ENCODE measurements at places on chromosomes 6 and 20. TPM values are rescaled to one million over a fixed set of nuclear protein-coding genes. Genes with fewer than 3 reads are reported as not detected.

Gene DCDC2
- total RNA-seq, result not detected

GRCh38 chr6:89782222-89782621 lies 37.4 kb downstream of the MDN1 start:
- H3K27me3 ChIP-seq, result no peaks in the 10 kb centered on the region
- H3K4me1 ChIP-seq, result no peaks in the 10 kb centered on the region

Gene TSBP1
- not detected for total RNA-seq

Gene C20orf96
- total RNA-seq, result 11.7 TPM

DNA sequence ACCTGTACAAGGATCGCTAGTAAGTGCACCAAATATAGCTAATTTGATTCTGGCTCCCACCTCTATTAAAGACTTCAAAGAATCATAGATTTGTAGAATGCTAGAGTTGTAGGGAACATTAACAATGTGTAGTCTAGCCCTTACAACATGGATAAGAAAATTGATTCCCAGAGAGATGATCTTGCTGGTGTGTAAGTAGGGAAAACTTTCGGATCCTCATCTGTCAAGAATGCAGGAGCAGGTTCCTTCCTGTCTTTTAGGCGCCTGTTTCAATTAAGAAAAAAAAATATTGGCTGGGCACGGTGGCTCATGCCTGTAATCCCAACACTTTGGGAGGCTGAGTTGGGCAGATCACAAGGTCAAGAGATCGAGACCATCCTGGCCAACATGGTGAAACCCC lies 12.3 kb upstream of the RNF39 start:
- H3K36me3 ChIP-seq, result no peaks in the 10 kb centered on the region
- H3K27me3 ChIP-seq, result peaks cover 65% of the 10 kb centered on the region
- no peak for DNase-seq

Gene CTCFL
- total RNA-seq, result not detected

DNA sequence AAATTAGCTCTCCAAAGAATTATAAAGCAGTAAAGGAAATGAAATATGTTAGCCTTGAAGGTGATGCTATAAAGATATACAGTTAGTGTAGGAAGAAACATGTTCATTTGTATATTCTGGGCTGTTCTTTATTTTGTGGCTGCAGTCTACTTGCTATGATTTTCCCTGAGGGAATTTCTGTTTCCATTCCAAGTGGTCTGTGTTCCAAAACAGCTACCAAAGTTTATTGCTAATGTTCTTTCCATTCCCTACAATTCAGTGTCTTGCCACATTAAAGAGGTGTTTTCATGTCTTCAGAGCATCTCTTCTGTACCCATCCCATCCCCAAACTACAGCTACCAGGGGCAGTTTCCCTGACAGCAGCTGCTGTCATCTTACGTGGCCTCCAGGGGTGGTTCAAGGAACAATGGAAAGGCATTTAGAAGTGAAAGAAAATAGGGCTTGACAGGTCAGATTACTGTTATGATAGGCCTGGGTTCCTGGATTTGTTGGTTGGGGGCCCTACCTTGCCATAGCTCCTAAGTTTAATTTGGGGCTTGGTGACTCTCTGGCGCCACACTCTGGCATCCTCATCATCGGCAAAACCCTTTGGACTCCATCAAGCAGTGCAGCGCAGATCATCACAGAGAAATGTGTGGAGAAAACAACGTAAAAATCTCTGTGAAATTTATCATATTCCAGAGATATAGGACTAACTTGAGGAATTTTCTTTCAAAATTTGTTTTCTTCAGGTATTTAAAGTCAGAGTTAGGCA lies 33.8 kb upstream of the AIG1 start:
- no peak overlapping the region for H3K27ac ChIP-seq
- no peaks in the 10 kb centered on the region for H3K27me3 ChIP-seq
- DNase-seq, result peak; percentile 44

DNA sequence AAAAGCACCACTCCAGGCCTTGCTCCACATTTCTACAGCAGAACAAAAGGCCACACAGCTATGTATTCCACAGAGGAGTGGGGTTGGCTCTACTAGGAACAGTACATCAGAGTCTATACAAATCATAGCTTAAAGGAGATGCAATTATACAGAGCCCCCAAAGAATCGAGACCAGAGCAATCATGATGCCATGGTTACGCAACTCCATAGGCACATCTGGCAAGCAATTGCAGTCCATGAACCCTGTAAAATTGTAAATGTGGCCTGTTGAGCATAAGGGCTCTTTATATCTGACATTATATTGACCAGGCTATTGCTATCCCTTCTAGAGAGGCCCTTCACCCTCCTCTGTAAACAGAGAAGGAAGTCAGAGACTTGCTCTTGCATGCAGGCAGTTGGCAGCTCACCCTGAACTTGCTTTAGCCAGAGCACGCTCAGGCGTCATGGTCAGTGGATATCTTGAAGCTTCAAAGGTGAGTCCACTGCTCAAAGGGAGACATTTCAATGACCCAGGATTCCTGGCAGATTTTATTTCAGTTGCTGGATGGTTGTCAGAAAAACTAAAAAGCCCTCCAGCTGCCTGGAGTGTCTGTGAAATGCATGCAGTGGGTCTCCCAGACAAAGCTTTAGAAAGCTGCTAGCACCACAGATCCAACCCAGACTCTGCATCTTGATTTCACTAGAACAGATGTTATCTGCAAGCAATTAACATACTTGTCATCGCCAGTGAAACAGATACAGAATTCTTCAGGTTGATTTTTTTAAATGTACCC lies 357.2 kb downstream of the CENPW start:
- H3K4me3 ChIP-seq, result no peak overlapping the region
- no peaks in the 10 kb centered on the region for H3K27me3 ChIP-seq
- H3K36me3 ChIP-seq, result no peaks in the 10 kb centered on the region
- DNase-seq, result no peak
- peaks cover 3% of the 10 kb centered on the region for H3K4me1 ChIP-seq

Gene GPX5
- not detected for total RNA-seq

DNA sequence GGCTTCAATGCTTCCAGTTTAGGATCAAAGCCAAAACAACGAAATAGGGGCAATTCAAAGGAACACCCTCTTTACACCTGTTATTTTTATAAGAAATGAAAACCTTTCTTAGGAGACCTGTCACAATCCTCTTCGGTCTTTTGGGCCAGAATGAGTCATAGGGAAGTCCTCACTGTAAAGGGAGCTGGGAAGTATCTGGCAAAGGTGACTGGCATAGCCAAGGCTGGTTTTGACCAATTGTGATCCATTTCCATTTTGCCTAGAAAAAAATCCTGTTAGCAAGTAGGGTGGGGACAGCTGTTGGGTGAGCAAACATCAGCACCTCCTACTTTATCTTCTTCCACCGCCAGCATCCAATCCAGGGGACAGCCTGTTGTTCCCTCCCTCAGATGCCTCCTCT lies 343.2 kb upstream of the SULF2 start:
- no peaks in the 10 kb centered on the region for H3K4me1 ChIP-seq
- no peaks in the 10 kb centered on the region for H3K36me3 ChIP-seq
- H3K27ac ChIP-seq, result no peak overlapping the region
- DNase-seq, result no peak
- peaks cover 14% of the 10 kb centered on the region for H3K27me3 ChIP-seq

DNA sequence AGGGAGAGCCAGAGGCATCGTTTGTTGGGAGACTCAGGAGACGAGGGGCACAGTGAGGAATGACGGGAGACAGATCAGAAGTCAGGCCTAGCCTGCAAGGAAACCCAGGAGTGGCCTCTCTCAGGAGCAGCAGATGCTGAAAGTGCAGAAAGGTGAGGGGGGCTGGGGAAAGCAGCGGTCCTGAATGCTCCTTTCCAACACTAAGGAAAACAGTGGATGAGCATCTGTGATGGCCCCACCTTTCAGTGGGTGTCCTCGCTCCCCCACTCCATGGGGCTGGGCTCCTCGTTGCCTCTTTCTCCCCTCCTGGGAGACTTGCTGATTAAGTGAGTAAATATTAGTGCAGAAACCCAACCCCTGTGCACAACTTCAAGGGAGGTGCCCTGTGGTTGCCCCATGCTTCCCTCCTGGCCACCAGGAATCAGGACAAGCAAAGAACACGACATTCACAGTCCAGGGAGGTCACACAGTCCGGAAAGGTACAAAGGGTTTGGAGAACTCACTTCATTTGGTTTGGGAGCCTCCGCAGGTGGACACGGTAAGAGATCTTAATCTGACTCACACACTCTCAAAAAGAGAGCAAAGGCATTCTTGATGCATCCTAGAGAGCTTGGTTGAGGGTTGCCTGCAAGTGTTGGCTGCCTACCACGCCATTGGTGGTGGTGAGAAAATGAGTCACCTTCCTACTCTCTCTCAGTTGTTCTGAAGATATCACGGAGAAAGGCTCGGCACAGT lies 9.7 kb upstream of the BPIFB1 start:
- no peak overlapping the region for H3K4me3 ChIP-seq
- no peak overlapping the region for H3K27ac ChIP-seq
- H3K27me3 ChIP-seq, result peaks cover 20% of the 10 kb centered on the region
- no peak for DNase-seq
- H3K4me1 ChIP-seq, result no peaks in the 10 kb centered on the region

Gene MAP7
- 0.14 TPM for total RNA-seq

Gene PREX1
- total RNA-seq, result 142 TPM

DNA sequence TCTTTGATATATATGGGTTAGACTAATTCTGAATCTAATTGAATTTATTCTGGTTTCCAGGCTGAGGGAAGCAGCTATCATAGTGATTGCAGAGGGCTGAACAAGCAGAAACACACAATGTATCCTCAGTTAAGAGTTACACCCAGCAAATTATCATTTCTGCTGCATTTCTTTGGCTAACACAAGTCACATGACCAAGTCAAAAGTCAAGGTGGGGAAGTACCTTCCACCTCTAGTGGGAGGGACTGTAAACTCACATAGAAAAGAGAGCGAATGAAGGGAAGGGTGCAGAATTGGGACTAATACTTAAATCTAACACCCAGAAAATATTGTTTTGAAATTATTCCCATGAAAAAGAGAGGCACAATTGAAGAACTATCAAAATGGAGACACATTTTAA lies 719.7 kb upstream of the MMS22L start:
- H3K27ac ChIP-seq, result no peak overlapping the region
- no peaks in the 10 kb centered on the region for H3K27me3 ChIP-seq
- no peak for DNase-seq
- no peak overlapping the region for H3K4me3 ChIP-seq

Gene TAAR5
- not detected for total RNA-seq

- no peaks in the 10 kb centered on the region for H3K27me3 ChIP-seq
- DNase-seq, result no peak
- H3K4me1 ChIP-seq, result no peaks in the 10 kb centered on the region
- H3K27ac ChIP-seq, result no peak overlapping the region
These were observed 151.5 kb downstream of the TASP1 start for GRCh38 chr20:13487202-13487601.

DNA sequence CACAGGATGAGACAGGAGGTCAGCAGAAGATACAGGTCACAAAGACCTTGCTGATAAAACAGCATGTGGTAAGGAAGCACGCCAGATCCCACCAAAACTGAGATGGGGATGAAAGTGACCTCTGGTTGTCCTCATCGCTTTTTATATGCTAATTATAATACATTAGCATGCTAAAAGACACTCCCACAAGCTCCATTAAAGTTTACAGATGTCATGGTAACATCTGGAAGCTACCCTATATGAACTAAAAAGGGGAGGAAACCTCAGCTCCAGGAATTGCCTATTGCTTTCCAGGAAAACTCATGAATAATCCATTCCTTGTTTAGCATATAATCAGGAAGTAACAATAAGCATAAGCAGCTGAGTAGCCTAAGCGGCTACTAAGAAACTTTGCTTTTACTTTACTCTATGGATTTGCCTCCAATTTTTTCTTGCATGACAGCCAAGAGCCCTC lies 8.4 kb upstream of the RIN2 start:
- H3K36me3 ChIP-seq, result no peaks in the 10 kb centered on the region
- H3K27me3 ChIP-seq, result peaks cover 6% of the 10 kb centered on the region

Gene SYNDIG1
- total RNA-seq, result not detected

Gene CST11
- total RNA-seq, result not detected

GRCh38 chr20:3765171-3765882 lies 2.2 kb downstream of the ADISSP start:
- peaks cover 1% of the 10 kb centered on the region for H3K36me3 ChIP-seq
- no peak for DNase-seq
- H3K27ac ChIP-seq, result peak overlapping the region; percentile 21
- H3K4me1 ChIP-seq, result peaks cover 18% of the 10 kb centered on the region

DNA sequence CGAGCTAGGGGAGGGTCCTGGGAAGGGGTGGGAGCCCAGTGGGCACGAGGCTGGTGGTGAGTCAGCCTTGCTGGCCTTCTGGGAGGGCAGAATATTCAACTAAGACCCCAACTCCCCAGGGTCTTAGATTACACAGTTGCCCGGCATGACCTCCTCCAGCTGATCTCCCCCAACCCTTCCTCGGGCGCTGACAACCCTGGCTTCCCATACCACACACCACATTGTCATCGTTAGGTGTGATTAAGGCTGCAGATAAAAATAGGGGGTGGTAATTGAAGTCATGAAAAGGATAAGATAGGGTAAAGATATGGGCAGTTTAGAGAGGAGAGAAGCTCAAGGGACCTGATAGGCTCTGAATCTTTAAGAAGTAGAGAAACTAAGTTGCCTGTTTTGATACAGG lies 10.5 kb downstream of the CDC40 start:
- H3K4me3 ChIP-seq, result no peak overlapping the region
- H3K36me3 ChIP-seq, result peaks cover 17% of the 10 kb centered on the region
- H3K4me1 ChIP-seq, result peaks cover 9% of the 10 kb centered on the region
- DNase-seq, result no peak
- no peak overlapping the region for H3K27ac ChIP-seq

DNA sequence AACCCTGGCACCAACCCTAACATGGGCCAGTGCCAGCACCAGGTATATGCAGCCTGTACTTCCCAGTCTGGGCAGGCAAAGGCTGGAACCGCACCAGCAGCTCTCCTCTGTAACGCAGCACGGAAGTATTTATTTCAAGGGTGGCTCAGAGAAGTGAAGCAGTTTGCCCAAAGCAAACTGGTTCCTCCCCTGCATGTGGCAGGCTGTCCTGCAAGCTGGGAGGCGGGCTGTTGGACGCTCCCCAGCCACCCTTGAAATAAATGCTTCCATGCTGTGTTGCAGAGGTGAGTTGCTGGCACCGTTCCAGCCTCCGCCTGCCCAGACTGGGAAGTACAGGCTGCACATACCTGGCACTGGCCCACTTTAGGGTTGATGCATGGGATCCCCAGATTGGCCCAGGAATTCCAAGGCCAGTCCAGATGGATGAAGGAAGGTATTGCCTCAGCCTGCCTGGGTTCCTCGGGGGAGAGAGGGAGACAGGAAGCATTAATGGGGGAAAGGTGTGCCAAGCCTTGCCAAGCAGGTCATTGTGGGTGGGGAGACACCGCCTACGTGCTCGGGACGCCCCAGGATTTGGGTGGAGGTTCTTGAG lies 49.8 kb downstream of the PPARD start:
- H3K27ac ChIP-seq, result no peak overlapping the region
- no peak for DNase-seq
- H3K27me3 ChIP-seq, result no peaks in the 10 kb centered on the region

Gene RBM12
- total RNA-seq, result 120 TPM

Data from activated naive CD8-positive, alpha-beta T cell treated with anti-CD3 and anti-CD28 coated beads, Interleukin-2, amount 10 ng/mL, durations not matched to agents 7 days and 5 days (primary cell).